ENCODE measurements at places on chromosomes 7 and 10.

DNA sequence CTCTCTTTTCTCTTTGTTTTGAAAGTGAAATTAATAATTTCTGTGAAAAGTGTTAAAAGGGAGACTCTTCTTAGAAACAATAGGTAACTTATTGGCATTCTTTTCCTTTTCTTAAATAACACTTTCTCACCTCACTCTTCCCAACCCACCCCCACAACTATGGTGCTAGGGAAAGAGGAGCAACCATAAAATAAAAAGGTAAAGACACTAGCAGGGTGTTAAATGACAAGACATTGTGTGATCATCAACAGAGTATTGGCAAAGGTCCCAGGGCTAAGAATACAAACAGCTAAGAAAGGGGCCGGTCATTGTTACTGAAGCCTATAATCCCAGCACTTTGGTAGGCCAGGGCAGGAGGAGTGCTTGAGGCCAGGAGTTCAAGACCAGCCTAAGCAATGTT lies 183.7 kb downstream of the NEBL start:
- DNase-seq = no peak

DNA sequence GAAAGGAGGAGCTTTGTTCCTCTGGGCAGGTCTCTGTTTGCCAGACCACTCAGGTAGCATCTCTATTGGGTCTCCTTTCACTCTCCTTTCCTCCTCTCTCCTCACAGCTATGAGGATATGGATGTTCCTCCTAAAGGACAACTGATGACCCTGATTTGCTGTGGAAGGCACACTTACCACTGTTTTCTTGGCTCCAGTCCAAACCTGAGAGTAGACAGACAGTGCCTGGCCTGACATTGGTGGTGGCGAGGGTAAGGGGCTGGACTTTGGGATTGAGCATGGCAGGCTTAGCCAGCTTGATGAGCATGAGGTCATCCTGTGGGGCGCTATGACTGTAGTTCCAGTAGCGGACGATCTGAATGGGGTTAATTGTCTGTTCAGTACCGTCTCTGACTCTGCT lies 3.6 kb downstream of the PRSS37 start:
- no peak for DNase-seq

GRCh38 chr10:107126512-107127065 lies 37.9 kb downstream of the SORCS1 start:
- no peak for DNase-seq

DNA sequence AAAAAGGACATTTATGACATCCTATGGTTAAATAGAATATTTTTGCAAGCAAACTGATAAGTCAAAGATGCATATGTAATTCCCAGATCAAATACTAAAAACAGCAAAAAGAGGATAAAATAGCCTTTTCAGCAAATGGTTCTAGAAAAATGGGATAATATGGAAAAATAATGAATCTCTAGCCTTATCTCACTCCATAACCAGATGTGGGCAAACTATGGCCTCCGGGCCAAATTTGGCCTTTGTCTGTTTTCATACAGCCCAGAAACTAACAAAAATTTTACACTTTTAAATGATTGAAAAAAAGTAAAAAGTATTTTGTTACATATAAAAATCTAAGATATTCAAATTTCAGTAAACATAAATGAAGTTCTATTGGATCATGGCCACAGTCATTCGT lies 215.4 kb upstream of the PRSS1 start:
- no peak for DNase-seq

GRCh38 chr10:112964482-112964881 lies 14.4 kb downstream of the TCF7L2 start:
- no peak for DNase-seq

GRCh38 chr10:4527281-4527970 lies 298.6 kb upstream of the AKR1E2 start:
- no peak for DNase-seq

DNA sequence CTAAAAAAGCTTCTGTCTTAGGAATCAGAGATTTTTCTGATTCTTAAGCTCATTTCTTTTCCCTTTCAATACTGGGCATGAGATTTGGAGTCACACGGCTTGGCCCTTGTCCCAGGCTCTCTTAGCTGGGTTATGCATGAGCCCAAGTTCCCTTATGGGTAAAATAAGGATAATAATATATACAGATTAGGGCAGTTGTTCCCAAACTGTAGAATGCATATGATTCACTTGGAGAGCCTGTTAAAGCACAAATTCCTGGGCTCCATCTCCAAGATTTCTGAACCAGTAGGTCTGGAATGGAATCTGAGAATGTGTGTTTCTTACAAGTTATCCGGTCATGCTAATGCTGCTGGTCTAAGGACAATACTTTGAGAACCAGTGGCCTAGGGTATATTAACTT lies 154.0 kb downstream of the REEP3 start:
- DNase-seq = no peak

GRCh38 chr10:94193466-94193924 lies 169.2 kb downstream of the NOC3L start:
- no peak for DNase-seq

- DNase-seq = no peak
Measured at GRCh38 chr10:116803451-116804249, 45.6 kb upstream of the ENO4 start.

DNA sequence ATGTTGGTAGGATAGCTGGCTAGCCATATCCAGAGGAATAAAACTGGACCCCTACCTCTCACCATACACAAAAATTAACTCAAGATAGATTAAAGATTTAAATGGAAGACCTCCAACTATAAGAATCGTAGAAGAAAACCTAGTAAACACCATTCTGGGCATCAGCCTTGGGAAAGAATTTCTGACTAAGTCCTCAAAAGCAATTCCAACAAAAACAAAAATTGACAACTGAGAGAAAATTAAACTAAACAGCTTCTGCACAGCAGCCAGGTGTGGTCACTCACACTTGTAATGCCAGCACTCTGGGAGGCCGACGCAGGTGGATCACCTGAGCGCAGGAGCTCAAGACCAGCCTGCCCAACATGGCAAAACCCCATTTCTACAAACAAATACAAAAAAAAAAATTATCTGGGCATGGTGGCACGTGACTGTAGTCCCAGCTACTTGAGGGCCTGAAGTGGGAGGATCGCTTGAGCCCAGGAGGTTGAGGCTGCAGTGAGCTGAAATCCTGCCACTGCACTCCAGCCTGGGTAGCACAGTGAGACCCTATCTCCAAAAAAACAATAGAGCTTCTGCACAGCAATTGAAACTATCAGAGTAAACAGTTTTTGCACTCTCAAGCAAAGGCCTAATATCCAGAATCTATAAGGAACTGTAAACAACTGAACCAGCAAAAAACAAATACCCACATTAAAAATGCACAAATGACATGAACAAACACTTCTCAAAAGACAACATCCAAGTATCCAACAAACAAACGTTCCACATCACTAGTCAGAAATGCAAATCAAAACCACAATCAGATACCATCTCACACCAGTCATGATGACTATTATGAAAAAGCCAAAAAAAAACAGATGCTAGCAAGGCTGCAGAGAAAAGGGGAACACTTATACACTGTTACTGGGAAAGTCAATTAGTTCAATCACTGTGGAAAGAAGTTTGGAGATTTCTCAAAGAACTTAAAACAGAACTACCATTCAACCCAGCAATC lies 4.8 kb downstream of the CRPPA start:
- no peak for DNase-seq

Data from cortex of kidney (tissue), 1 donor.